Uterus (tissue), 4 donors: ENCODE measurements at places on chromosomes 5 and 9. TPM values are rescaled to one million over a fixed set of nuclear protein-coding genes. Genes with fewer than 3 reads are reported as not detected.
A peak's percentile ranks its signal among the peaks of the same experiment; 100 is the strongest.

The NIPSNAP3A gene
- total RNA-seq, result 63.2 TPM

GRCh38 chr9:72352911-72353388 is 12.1 kb downstream of the ZFAND5 start:
- no peak for DNase-seq

The GPR150 gene
- total RNA-seq, result not detected

DNA sequence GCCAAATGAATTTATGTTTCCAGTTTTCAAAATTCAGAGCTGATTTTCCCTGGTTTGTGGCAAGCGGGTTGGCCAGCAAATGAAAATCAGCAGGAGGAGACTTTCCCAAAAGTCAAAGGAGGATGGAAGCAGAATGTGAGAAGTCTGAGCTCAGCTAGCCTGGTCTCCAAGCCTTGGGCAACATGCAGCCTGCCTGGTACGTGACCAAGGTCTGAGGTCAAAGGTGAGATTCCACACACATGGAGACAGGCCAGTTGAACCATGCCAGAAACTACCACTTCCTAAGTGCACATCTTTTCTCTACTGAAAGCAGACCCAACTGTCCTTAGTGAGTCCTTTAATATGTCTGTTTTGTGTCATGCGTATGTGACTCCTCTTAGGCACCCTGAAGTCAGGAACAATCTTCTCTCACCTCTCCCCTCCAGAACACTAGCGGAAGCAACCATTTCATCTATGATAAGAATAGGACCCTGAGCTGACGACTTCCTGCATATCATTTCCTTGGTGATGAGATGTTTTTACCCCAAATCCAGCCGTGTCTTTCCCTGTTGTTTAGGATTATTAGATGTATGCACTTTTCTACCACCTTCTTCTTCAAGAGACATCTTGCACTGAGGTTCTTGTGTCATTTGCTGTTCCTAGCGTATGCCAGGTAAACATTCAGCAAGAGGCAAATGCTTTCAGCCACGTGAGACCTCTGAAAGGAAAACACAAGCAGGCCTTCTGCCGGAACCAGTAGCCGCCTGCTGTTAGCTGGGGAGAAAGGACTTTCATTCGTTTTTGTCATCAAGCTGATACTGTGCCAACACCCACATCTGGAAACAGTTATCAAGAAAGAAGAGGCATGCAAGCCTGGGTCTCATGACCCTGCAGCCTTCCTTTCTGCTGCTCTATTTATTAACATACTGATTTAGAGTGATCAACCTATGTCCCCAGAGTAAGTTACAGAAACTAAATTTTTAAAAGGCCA is 9.7 kb upstream of the TGFBI start:
- peak; percentile 62 for DNase-seq

The AP3S1 gene
- 31.8 TPM for total RNA-seq

DNA sequence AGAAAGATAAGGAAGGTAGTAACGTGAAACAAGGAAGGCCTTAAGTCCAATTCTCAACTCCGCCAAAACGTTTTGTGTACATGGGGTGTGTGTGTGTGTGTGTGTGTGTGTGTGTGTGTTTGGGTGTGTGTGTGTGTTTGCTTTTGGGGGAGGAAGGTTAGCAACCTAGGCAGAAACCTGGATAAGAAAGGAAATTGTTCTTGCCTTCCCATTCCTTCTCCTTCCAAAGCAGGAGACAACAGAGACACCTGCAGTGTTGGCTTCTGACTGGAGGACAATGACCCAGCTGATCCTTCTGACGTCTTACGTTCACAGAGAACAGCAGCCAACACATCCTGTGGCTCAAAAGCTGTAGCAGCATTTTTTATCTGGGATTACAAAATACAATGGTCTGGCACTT is 4.1 kb upstream of the CCNG1 start:
- DNase-seq, result no peak

- no peak for DNase-seq
Observed at GRCh38 chr5:38724301-38725030, 121.3 kb upstream of the OSMR start.

DNA sequence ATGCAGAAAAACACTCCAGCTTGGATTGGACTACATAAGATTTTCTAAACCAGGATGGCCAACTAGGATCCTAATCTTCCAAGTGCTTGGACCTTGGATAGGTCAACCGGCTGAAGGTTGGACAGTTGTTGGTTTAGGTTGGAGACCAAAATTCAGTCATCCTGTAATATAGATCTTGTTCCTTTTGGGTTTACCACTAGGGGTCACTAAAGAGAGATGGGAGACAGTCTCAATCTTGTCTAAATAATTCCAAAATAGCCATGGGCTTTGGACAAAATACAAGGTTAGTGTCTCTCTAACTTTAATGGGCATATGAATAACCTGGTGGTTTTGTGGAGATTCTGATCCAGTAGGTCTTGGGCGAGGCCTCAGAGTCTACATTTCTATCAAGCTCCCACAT is 148.7 kb upstream of the ERCC6L2 start:
- no peak for DNase-seq

DNA sequence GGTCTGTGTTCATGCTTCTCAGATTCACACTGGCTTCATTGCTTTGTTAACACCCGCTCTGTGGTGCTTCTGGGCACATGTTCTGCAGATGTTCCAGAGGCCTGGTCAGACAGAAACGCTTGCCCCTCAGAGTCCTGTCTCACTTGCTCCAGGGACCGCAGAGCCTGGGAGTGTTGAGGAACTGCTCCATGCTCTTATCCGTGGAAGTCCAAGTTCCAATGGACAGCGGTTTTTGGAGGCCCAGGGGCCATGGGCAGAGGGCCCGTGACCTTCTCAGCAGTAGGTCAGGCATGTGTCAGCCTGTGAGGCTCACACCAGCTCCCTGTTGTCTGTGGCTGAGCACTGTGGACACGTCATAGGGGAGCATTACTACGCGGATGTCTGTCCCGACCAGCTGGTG is 364.7 kb upstream of the IRX1 start:
- no peak for DNase-seq

The OMD gene
- 8.5 TPM for total RNA-seq

DNA sequence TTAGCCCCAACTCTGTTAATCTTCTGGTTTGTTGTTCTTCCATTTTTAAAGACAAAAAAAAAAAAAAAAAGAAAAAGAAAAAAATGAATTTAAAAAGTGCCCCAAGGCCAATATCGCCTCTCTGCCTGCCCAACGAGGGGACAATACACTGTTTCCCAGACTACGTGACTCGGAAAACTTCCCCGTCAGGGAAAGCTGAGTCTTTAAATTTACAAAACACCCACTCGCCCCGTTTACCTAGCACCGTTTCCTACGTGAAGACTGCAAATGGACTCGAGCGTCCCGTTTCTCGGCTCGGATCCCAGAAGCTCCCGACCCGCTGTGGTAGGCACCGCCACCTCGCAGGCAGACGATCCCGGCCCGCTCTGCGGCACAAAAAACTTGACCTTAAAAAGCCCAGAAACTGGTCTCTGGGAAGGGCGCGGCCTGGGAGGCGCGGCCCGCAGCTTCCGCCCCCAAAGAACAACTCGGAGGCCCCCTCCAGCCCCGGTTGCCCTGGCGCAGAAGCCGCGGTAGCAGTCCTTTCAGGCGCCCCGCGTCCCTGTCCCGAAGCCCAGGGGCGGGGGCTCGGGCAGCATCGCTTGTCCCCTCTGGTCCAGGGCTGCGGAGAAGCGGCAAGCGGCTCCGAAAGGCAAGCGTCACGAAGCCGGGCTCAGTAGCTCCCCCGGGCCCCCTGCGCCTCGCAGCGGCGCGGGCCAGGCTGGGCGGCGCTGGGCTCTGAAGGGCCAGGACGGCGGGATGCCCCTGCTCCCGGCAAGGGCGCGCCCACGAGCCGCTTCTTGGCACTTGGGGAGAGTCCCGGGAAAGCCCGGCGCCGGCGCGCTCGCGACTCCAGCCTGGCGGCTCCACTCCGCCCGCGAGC is at the start of gene GCNT4:
GCNT4 (minus strand) TSS at position 367 of the 862 bp plus-strand sequence. CDS start 22,521 bp downstream, outside the sequence.
- DNase-seq, result peak; percentile 28

DNA sequence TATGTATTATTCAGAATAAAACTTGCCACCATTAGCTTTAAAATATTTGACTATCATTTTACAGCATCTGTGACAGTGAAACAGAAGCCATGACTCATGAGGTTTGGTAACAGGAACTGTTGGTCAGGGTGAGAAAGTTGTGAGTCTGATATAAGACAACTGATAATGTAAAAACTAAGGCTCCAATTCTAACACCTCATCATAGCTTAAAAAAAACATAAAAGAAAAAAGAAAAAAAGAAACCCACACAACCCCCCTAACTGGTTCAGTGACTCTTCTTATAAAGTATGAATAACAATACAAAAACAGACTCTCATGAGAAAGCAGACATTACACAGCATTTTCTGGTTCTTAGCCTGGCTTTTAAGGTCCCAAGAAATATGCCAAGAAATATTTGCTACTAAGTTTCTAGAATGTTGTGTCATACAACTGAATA is 85.8 kb downstream of the MRPS27 start:
- no peak for DNase-seq

The C9orf152 gene
- total RNA-seq, result not detected

- DNase-seq, result no peak
Observed at GRCh38 chr5:139915834-139916233, 120.2 kb downstream of the PSD2 start.

DNA sequence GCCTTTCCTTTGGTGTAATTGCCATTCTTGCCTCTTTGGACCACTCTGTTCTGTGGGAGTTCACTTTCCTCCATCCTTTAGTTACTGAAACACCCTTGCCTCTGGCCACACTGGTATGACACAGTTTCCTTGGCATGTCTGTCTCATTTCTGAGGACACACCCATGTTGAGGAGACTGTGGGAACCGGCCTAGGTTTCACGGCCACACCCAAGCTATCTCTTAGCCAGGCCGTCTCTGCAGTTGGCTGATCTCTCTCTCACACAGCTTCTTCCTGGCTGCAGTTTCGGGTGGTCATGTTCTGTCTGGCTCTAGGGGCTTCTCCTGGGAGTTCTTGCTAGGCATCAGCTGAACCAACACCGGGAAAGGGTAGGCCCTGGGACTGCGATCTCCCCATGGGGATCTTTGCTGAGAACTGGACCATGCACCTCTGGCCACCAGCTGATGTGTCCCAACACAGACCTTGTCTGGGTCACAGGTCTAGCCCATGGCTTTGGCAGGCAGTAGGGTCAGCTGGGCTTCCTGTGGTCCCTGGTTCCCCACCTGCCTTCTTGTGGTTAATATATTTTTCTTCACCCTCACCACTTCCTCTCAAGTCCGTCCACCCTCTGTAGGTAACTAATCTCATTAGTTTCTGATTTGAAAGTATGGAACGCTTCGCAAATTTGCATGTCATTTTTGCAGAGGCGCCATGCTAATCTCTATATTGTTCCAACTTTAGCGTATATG is 24.9 kb downstream of the ARHGEF37 start:
- no peak for DNase-seq

GRCh38 chr5:132095424-132095972 is 21.9 kb downstream of the CSF2 start:
- DNase-seq, result no peak

The IL9 gene
- total RNA-seq, result not detected

The NDST1 gene
- 65.6 TPM for total RNA-seq

DNA sequence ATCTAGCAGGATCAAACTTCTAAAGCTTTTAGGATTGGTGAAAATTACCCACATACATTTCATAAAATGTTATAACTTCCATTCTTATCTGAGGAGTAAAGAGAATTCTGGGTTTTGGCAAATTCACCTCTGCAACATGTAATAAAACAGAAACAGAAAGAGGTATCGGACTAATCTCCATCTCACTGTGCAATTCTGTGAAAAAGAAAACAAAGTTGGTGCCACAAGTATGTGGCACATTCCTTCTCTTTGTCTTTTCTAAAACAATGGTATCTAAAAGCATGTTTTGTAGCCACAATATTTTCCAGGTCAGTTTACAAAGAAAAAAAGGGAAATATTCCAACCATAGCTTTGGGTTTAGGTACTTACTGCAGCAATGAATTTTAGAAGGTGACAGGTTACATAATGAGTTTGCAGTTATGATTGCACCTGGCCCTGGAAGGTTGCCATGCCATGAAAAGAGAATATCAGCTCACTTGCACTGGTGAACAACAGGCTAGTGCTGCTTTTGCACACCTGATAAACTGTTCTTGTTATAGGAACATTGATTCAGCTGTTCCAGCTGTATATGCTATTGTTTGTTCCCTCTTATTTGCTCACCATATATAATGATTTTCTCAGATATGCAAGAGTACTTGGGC is 491.3 kb upstream of the MEF2C start:
- DNase-seq, result no peak
